ENCODE measurements at places on chromosomes 5 and 9. TPM values are rescaled to one million over a fixed set of nuclear protein-coding genes. Genes with fewer than 3 reads are reported as not detected.

DNA sequence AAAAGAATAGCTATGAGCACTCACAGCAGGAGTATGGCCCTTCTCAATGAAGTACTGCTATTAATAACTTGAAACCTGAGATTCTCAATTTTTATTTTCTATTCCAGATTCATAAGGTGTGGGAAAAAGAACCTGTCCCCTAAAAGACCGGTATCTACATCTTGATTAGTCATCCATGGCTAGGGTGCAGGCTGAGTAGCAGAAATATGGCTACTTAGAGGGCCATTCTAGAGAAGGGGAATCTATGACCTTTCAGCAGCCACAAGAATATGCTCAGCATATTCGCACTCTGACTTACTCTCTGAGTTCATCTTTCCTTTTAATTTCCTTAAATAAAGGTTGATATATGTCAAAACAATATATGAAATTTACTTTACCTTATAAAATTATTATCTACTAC lies 27.7 kb downstream of the WDR36 start:
- DNase-seq = no peak

The BARHL1 gene
- total RNA-seq = not detected

DNA sequence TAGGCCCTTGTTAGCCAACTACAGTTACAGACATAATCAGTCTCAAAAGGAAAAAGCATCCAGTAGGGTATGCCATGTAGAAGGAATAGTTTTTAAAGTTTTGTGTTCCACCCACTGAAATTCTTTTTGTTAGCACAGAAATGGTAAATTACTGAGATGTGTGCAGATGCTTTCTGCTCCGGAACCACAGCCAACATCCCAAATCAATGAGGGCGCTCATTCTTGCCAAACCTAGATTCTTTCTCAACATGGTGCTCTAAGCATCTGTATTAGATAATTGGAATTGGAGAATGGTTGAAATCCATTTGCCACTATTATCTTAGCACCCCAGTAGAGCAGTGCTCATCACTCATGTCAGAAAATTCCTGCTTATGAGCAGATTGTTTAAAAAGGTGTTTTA lies 127.8 kb downstream of the SEC61B start:
- no peak for DNase-seq

The CSF1R gene
- not detected for total RNA-seq

The PRUNE2 gene
- 26.5 TPM for total RNA-seq

The GPX8 gene
- 64.4 TPM for total RNA-seq

DNA sequence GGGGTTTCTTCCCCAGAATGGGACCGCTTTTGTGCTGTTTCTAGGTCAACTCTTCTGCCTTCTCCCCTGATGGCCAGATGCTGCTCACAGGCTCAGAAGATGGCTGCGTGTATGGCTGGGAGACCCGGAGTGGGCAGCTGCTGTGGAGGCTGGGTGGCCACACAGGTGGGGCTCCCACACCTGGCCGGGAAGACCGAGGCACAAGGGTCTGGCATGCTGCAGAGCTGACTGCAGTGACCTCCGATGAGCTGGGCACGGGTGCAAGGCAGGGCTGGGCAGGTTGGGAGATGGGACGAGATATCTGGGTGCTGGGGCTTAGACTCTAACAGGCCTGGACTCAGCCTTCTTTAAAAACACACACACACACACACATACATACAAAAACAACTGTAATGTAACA lies 901 bp downstream of the WDR38 start:
- DNase-seq = no peak

All from GM23338 (cell line).